Stomach (tissue), 19 donors: ENCODE measurements at places on chromosomes 12 and 14. TPM values are rescaled to one million over a fixed set of nuclear protein-coding genes. Genes with fewer than 3 reads are reported as not detected.

The SLC41A2 gene
- total RNA-seq = 111 TPM

GRCh38 chr14:70780396-70781075, 28.8 kb downstream of the MAP3K9 start:
- peak; percentile 53 for DNase-seq

- DNase-seq = peak; percentile 37
Measured at GRCh38 chr12:991350-992333, 619 bp downstream of the ERC1 start.

DNA sequence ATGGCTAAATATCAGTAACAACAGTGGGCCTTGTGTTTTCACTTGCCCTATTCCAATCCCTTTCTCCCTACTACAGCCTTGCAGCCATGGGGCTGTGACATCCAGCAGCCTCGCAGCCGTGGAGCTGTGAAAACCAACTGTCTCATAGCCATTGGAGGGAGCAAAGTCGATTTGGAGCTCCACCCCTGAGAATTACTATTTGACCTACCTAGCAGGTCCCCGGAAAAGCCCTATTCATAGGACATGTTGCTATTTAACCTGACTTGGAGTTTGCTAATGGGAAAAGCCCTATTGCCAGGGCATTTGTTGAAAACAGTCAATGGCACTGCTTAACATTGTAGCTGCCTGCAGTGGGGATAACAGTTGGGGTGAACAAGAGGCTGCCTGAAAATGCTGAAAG, 33.3 kb downstream of the ERG28 start:
- no peak for DNase-seq

DNA sequence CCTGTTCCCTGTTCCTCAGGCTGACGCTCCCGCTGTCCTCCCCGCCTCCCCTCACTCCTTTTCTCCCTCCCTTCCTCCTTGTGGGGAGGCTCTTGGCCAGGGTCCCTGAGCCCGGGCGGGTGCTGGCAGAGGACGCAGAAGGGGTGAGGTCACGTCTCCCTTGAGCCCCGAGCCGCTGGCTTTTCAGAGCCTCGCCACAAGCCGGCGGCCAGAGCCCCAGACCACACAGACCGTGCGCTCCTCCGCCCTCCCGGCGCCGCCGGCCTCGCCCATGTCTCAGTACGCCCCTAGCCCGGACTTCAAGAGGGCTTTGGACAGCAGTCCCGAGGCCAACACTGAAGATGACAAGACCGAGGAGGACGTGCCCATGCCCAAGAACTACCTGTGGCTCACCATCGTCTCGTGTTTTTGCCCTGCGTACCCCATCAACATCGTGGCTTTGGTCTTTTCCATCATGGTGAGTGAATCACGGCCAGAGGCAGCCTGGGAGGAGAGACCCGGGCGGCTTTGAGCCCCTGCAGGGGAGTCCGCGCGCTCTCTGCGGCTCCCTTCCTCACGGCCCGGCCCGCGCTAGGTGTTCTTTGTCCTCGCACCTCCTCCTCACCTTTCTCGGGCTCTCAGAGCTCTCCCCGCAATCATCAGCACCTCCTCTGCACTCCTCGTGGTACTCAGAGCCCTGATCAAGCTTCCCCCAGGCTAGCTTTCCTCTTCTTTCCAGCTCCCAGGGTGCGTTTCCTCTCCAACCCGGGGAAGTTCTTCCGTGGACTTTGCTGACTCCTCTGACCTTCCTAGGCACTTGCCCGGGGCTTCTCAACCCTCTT, at the start of gene TMEM233:
TSS of gene TMEM233 (plus strand) at position 197 of the 821 bp plus-strand sequence. CDS start at position 272, 75 bp downstream.
- no peak for DNase-seq

DNA sequence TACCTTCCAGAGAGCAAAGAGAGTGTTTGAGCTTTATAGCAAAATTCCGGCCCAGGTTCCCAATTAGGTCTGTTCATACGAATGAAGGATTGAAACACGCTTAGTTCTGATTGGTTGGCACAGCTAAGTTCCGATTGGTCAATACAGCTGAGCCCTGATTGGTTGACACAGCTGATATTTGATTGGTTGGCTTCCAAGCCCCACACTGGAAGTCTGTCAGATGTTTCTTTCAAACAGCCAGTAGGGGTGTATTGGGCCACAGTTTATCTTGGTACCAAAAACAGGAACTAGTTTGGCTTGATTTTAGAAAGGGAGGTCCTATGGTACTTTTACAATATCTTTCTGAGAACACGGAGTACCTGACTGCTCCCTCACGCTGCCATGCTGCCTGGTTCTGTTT, 93.4 kb downstream of the CAND1 start:
- DNase-seq = no peak

GRCh38 chr14:93285044-93285443, 47.8 kb downstream of the BTBD7 start:
- DNase-seq = no peak

- DNase-seq = no peak
Measured at GRCh38 chr12:69898236-69898635, 73.2 kb downstream of the MYRFL start.
